Right atrium auricular region (tissue), 2 donors: ENCODE measurements at places on chromosomes 16 and 17. TPM values are rescaled to one million over a fixed set of nuclear protein-coding genes. Genes with fewer than 3 reads are reported as not detected.

DNA sequence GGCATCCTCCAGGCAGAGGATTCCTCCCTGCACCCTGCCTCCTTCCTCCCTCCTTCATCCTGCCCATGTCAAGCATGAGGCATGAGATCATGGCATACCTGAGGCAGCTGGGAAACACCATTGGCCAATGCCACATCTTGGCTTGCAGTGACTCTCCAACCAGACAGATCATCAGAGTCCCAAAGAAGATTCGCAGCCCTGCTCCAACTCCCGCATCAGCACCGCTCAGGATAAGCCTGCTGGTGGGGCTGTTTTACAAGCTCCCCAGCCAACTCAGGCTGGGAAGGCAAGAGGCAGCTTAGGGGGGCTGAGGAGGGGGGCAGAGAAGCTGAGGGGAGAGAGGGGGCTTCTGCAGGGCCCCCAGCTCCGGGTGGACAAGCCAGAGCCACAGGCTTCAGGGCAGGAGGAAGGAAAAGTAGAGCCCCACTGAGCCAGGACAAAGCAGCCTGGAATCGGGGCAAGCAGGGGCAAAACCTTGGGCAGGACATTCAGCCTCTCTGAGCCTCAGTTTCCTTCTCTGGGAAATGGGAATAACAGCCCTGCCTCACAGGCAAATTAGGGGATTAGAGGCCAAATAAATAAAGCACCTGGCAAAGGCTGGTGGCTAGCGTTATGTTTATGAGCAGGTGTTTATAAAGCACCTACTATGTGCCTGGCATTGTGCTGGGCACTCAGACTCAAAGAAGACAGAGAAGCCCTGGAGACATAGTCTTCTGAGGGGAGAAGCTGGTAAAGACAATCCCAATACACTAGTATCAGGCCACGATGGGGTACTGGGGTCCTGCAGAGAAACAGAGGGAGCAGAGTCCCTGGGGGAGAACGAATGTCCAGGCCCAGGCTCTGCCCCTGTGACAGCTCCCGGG lies 88.1 kb downstream of the GOSR1 start:
- DNase-seq: peak; percentile 34

GRCh38 chr17:7572338-7572587 lies 7.2 kb upstream of the CD68 start:
- DNase-seq: no peak

- no peak for DNase-seq
These were observed 4.0 kb upstream of the ABCC3 start for GRCh38 chr17:50630524-50631194.

- peak; percentile 63 for DNase-seq
These were observed 1.3 kb downstream of the FUS start for GRCh38 chr16:31181102-31181830.

DNA sequence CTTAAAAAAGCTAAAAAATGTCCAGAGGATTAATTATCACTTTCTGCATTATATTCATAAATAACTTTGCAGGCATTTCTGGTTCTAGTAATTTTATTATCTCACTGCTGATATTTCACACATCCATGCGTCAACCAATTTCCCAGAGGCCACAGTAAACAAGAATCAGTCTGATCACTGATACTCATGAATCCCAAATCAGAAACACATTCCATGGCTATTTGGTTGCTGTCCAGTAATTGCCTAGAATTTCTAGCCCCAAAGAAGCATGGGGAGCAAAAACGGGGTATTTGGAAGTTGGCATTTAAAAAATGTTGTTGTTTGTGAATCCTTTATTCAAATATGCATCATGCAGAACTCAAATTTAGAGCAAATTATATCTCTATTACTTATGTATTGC lies 244.8 kb downstream of the CDH8 start:
- DNase-seq: no peak

- no peak for DNase-seq
These were observed 6.3 kb downstream of the CREBBP start for GRCh38 chr16:3874242-3874641.

- DNase-seq: no peak
These were observed 13.3 kb downstream of the MPRIP start for GRCh38 chr17:17055286-17056155.

DNA sequence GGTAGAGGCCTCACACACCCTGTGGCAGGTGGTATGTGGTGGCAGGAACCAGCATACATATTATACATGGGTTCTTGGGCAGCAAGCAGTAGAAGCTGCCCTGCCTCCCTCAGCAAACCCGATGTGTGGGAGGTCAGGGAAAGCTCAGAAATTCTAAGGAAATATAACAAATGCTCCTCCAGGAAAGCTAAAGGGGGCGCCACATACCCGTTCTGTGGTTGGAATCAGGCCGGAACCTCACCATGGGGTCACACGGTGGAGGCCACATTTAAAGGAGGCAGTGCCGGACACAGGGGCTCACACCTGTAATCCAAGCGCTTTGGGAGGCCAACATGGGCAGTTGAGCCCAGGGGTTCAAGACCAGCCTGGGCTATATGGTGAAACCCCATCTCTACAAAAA lies 12.4 kb upstream of the KATNB1 start:
- no peak for DNase-seq

- no peak for DNase-seq
These were observed 25.8 kb downstream of the LITAF start for GRCh38 chr16:11560701-11561453.

DNA sequence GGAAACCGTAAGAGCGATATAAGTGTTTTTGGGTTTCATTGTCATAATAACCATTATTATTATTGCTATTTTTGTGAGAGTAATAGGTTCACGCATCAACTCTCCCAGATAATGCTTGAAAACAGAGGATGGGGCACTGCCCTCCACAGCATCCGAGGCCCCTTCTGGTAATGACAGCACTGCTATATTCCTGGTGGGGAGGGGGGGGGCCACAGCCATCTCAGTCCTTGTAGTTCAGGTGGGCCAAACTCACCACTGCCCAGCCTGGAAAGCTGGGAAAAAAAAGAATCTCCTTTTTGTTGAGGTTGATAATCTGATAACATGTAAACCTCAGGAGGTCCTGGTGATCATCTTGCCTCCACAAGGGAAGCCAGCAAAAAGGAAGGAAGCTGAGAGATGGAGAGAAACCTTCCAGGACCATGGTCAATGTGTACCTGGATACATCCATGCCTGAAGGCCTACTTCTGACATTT lies 706 bp downstream of the C16orf95 start:
- no peak for DNase-seq

GRCh38 chr16:87924811-87925670 lies 11.3 kb downstream of the CA5A start:
- DNase-seq: no peak

DNA sequence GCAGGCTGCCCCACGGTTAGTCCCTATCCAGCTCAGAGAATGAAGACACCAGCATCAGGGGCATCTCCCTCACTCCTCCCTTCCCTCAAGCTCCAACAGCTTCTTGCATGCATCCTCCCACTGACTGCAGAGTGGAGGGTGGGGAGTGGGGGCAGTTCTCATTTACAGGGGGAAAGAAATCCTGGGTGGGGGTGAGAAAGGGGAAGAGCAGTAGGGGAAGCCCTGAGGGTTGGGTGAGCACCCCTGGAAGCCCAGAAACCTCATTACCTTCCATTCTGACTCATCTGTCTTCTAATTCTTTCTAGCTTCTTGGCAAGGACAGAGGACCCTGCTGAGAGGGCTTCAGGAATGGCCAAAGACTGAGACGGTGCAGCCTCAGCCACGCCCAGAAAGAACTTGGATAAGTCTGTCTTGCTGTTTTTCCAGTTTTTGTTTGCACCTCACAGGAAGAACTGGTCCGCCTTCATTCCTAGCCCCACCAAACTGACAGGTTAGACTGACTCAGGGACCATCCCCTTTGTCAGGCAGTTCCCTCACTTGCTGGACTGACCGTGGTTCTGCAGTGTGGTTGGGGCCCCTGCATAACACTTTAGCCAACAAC lies 52.5 kb upstream of the WSB1 start:
- no peak for DNase-seq

- no peak for DNase-seq
These were observed 10.2 kb downstream of the CYB561 start for GRCh38 chr17:63435681-63436522.

DNA sequence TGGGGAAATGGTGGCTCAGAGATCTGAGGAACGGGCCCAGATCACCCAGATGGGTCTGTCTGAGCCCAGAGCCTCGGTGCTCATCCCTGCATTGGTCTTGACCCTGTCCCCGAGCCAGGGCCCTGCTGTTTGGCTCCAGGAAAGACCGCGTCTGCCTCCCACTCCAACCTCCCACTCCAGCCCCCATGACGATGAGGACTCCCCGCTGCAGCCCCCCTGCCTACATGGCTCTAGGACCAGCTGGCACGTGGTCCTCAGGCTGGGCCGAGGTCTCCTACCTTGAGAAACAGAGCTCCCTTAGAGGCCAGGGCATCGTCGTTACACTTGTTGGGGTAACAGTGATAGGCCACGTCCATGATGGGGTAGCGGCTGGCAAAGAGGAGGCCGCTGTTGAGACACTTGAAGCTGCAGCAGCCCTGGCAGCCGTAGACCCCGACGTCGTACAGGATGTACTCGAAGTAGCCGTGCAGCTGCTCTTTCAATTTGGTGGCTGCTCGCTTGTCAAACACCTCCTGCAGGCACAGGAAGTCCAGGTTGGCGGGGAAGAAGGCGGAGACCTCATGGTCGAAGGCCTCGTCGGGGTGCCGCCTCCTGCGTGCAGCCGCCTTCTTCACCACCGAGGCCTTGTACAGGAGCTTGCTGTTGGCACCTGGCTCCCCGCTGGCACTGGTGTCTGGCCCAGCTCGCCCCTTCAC lies 59.9 kb downstream of the PRMT7 start:
- no peak for DNase-seq

DNA sequence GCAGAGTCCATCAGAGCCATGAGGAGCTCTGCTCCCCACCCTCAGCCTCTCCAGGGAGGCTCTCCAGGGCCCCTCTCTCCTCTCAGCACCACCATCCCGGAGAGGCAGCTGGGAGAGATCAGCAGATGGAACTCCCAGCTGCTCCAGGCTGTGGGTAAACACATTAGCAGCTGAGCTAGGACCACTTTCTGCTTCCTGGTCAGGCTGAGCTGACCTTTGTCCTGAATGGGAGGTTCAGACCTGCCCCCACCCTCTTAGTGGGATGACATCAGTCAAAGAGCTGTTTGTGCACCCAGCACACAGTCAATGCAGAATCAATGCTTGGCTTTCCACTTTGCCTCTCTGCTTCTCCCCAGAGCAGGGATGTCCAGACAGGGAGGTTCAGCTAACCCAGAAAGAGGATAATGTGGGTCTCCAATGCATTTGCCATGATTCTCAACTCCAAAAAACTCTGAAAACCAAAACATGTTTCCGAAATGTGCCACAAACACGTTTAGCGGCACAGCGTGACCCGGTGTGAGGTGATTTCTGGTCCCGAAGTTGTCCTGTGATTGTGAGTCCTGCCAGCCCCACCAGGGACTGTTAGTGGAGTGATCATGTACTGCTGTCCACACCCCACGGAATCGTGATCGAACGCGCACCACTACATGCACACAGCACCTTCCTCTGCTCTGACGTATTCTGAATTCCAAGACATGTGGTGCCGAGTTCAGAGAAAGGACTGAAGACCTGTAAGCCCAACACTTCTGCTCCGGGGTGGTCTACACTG lies 6.7 kb downstream of the GPR142 start:
- no peak for DNase-seq

GRCh38 chr17:34539881-34540280 lies 39.5 kb upstream of the TMEM132E start:
- DNase-seq: no peak

Gene SPNS2
- total RNA-seq: 16.8 TPM

Gene TSPAN10
- not detected for total RNA-seq

Gene SNX20
- 0.89 TPM for total RNA-seq

Gene KRT9
- not detected for total RNA-seq

Gene PLA2G10
- not detected for total RNA-seq

Gene CAPNS2
- total RNA-seq: not detected

Gene OR4D1
- not detected for total RNA-seq

Gene SLC52A1
- not detected for total RNA-seq

Gene KRT31
- total RNA-seq: not detected
